ENCODE measurements at places on chromosomes 2 and 18. TPM values are rescaled to one million over a fixed set of nuclear protein-coding genes. Genes with fewer than 3 reads are reported as not detected.
A peak's percentile ranks its signal among the peaks of the same experiment; 100 is the strongest.

- DNase-seq = no peak
Measured at GRCh38 chr2:132517386-132517785, 100.8 kb downstream of the GPR39 start.

PROC gene
- total RNA-seq = not detected

- no peak for DNase-seq
Measured at GRCh38 chr18:43934781-43935471, 657.6 kb upstream of the SYT4 start.

- no peak for DNase-seq
Measured at GRCh38 chr2:26767129-26767528, 3.0 kb downstream of the SLC35F6 start.

- no peak for DNase-seq
Measured at GRCh38 chr2:49616800-49617199, 462.5 kb upstream of the FSHR start.

DNA sequence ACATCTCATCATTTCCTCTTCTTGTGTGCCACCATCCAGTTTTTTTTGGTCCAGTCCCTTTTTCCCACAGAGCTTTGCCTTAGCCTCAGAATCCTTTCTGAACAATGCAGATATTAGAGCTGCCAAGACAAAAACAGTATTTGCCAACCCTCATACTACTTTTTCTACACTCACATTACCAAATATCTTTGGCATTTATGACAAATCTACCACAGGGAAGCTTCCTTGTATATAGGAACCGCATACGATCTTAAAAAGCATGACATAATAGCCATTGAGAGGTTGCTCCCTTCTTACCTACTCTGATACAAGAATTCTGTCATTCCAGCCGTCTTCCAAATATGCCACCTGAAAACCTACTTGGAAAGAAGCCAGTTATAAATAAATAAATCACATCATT is 9.4 kb downstream of the ZNF24 start:
- no peak for DNase-seq

DNA sequence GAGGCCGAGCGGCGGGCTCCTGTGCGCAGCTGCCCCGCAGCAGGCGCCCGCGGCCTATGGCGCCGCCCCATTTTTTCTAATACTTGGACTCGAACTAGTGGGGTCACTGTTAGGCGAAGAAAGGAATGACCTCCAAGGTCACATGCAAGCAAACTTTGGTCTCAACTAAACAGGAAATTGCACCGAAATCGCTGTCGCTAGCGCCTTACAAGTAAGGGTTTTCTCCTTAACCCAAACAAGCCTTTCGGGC is 339 bp downstream of the ACAA2 start:
- peak; percentile 62 for DNase-seq

DNA sequence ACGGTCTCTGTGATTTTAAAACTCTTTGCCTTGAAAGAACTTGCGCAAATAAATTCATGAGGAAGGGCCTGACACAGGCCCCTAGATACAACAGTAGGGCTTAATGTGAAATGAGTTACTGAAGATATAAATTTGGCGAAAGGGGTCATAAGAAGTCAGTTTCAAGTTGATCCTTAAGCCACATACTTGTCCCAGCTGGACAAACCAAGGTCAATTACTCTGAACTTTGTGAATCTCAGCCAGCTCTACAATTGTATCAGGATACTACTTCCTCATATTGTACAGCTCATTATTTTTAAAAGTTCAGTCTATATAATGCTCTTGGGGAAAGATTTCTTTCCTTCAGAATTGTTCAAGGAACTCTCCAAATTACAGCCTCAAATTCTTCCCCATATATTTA is 432.8 kb downstream of the METTL4 start:
- DNase-seq = no peak

SCYGR4 gene
- total RNA-seq = not detected

DNA sequence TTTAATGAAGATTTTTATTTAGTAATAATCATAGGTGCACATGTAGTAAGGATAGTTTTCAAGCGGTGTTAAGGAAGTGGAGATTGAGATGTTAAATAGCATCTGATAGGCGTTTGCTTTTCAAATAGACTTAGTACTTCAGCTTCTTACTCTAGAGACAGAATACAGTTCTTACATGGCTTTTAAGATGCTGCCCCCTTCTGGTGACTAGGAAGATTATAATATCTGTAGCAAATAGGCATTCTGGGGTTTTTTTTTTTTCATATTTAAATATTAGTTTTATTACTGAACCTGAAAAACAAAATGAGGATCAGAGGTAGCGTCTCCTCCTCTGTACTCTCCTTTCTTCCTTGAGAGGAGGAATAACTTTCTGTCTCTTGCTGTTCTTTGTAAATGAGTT is 100.2 kb downstream of the AGAP1 start:
- DNase-seq = no peak

CEP68 gene
- total RNA-seq = 13.6 TPM

POMC gene
- 7.2 TPM for total RNA-seq

- DNase-seq = no peak
Measured at GRCh38 chr2:95030496-95030895, 5.0 kb downstream of the MAL start.

DNA sequence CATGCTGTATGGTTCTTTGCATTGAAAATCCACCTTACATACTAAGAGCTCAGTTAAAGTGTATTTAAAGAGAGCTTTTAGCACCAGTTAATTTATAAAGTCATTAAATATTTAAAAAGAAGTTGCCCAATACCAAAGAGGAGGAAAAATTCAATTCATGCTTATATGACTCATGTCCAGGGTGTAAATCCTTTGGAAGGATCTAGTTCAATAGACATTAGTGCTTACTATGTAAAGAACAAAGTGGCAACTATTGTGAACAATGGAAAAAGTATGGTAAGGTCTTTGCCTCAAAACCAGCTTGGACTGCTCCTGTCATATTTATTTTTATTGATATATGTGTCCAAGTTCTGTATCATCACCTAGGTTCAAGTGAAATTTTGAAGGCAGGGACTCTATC is 90.5 kb downstream of the SCN9A start:
- no peak for DNase-seq

- no peak for DNase-seq
Measured at GRCh38 chr18:26652501-26652900, 104.1 kb upstream of the KCTD1 start.

GRCh38 chr2:134458473-134458853 is 204.6 kb downstream of the MGAT5 start:
- DNase-seq = no peak

VWA3B gene
- total RNA-seq = 0.17 TPM

DNA sequence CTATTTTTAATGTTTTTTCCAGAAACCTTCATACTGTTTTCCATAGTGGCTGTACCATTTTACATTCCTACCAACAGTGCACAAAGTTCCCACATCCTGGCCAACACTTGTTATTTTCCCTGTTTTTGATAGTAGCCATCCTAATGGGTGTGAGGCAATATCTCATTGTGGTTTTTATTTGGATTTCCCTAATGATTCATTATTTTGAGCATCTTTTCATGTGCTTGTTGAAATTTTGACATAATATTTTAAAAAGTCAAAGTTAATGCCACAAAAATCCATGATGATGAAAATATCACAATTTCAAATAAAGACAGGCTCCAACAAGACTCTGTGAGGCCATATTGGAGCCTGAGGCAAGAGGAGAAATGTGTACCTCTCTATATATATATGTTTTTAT is 50.2 kb downstream of the VWA3B start:
- no peak for DNase-seq

GRCh38 chr18:54888933-54889332 is 60.7 kb downstream of the RAB27B start:
- no peak for DNase-seq

DNA sequence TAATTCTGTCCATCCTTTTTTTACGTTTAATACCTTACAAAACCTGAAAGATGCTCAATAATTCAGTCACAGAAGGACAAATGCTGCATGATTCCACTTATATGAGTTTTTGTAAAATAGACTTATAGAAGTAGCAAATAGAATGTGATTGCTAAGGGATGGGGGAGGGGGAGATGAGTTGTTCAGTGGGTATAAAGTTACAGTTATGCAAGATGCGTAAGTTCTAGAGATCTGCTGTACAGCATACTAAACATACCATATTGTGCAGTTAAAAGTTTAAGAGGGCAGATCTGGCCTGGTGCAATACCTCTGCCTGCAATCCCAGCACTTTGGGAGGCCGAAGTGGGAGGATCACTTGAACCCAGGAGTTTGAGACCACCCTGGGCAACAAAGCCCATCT is 78.8 kb downstream of the TET3 start:
- no peak for DNase-seq

TEX44 gene
- not detected for total RNA-seq

DNA sequence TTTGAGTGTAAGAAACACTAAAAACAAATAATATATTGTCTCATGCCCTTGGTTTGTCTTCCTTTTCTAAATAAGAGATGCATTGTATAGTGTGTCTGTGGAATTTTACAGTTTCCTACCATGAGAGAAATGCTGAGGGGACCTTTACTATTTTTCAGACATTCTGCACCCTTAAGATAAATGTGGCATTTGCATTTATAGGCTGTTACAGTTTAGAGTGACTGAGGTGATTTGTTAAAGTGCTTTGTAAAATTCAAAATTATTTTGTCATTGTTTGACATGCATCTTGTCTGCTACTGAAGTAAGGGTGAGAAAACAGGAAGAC is 78.9 kb upstream of the ZSWIM2 start:
- DNase-seq = no peak

DNA sequence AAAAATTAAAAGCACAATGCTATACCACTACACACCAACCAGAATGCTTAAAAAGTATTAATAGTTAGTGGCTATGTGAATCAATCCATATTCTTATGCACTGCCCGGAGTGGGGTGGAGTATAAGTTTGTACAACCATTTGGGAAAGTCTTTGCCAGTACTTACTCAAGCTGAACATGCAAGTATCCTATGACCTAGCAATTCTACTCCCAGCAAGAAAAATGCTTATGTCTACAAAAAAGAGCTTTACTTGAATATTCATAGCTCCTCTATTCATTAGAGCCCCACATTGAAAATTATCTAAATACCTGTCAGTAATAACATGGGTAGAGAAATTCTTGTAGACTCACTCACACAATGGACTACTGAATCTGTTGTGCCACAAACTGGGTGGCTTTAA is 21.4 kb upstream of the CNOT11 start:
- DNase-seq = no peak

SERPINB4 gene
- not detected for total RNA-seq

DNA sequence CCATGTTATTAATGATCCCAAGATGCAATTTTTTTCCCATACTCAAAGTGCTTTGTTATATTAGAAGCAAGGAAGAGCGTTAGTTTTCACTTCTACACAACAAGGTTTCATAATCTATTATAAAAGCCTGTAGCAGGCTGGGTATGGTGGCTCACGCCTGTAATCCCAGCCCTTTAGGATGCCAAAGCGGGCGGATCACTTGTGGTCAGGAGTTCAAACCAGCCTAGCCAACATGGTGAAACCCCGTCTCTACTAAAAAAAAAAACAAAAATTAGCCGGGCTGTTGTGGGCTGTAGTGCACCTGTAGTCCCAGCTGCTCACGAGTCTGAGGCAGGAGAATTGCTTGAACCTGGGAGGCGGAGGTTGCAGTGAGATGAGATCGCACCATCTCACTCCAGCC is 19.0 kb upstream of the SERPINB2 start:
- DNase-seq = no peak

DNA sequence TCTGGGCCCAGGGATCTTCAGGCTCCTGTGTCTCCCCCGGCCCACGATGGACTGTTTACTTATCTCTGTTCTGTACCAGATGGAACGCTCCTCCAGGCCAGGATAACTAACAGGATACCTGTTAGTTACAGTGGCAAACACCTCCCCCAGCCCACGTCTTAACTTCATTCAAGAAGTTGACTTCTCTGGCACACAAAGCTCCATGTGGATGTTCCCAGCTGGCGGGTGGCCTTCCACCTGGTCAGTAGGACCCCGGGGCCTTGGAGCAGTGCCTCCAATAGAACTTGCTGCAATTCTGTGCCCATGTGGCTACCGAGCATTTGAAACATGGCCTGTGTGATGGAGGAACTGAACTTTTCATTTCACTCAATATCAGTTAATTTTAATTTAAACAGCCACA is 165.1 kb upstream of the GLI2 start:
- no peak for DNase-seq

- DNase-seq = no peak
Measured at GRCh38 chr2:234535464-234535863, 38.6 kb upstream of the ARL4C start.

GRCh38 chr2:105866216-105867185 is 121.8 kb downstream of the NCK2 start:
- no peak for DNase-seq

C2orf72 gene
- 0.26 TPM for total RNA-seq

GRCh38 chr2:40150266-40150665 is 301.6 kb downstream of the SLC8A1 start:
- DNase-seq = no peak

DNA sequence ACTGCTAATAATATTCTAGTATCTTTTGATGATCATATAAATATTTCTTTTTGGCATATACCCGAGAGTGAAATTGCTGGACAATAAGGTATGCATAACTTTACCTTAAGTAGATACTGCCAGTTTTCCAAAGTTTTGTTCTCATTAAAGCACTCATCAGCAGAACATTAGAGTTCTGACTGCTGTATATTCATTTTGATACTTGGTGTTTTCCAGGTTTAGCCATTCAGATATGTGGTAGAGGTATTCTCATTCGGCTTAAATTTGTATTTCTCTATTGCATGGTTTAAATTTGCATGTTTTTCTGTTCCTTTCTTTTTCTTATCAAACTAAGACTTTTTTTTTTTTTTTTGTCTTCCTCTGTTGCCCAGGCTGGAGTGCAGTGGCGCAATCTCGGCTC is 18.2 kb downstream of the CYBRD1 start:
- DNase-seq = no peak

IGFBP5 gene
- total RNA-seq = 348 TPM

- no peak for DNase-seq
Measured at GRCh38 chr2:191625446-191625845, 52.5 kb upstream of the NABP1 start.

GRCh38 chr2:5409898-5410381 is 282.2 kb upstream of the SOX11 start:
- no peak for DNase-seq

SERPINB2 gene
- not detected for total RNA-seq

PROM2 gene
- 0.39 TPM for total RNA-seq

GRCh38 chr2:229416116-229416694 is 145.1 kb upstream of the PID1 start:
- peak; percentile 81 for DNase-seq

- DNase-seq = peak; percentile 64
Measured at GRCh38 chr2:121095257-121096080, 189.5 kb downstream of the TFCP2L1 start.

- DNase-seq = peak; percentile 90
Measured at GRCh38 chr2:235238537-235238936, 255.3 kb upstream of the AGAP1 start.

GALNT13 gene
- 4.8 TPM for total RNA-seq

CYS1 gene
- 1.2 TPM for total RNA-seq

GRCh38 chr2:241869087-241869961 is at the start of gene RTP5:
Gene RTP5 (plus strand): TSS chr2:241869729. CDS start chr2:241869757, 28 bp downstream.
- peak; percentile 4 for DNase-seq

C2orf66 gene
- total RNA-seq = not detected

- no peak for DNase-seq
Measured at GRCh38 chr2:236642125-236642524, 72.5 kb downstream of the ACKR3 start.

Measured in adrenal gland (tissue), 19 donors.